IPS-NIHi11 (cell line): ENCODE measurements at places on chromosomes 13 and 19.

GRCh38 chr19:47313754-47314295 is 4.2 kb downstream of the C5AR1 start:
- DNase-seq = no peak

DNA sequence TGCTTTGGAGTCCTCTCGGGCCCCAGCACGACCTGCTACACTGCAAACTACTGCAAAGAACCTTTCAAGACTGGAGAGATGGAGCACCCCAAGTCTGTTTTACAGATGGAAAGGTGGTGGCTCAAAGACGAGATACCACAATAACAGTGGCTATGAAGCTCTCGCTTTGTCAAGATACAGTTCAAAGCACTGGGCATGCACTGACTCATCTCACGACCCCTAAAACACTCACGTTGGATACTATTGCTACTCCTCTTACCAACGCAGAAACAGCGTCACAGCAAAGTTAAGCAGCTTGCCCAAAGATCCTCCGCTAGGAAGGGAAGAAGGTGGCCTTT is 24.0 kb upstream of the LAIR1 start:
- DNase-seq = no peak

GRCh38 chr13:43838909-43839308 is 40.6 kb downstream of the CCDC122 start:
- DNase-seq = no peak

DNA sequence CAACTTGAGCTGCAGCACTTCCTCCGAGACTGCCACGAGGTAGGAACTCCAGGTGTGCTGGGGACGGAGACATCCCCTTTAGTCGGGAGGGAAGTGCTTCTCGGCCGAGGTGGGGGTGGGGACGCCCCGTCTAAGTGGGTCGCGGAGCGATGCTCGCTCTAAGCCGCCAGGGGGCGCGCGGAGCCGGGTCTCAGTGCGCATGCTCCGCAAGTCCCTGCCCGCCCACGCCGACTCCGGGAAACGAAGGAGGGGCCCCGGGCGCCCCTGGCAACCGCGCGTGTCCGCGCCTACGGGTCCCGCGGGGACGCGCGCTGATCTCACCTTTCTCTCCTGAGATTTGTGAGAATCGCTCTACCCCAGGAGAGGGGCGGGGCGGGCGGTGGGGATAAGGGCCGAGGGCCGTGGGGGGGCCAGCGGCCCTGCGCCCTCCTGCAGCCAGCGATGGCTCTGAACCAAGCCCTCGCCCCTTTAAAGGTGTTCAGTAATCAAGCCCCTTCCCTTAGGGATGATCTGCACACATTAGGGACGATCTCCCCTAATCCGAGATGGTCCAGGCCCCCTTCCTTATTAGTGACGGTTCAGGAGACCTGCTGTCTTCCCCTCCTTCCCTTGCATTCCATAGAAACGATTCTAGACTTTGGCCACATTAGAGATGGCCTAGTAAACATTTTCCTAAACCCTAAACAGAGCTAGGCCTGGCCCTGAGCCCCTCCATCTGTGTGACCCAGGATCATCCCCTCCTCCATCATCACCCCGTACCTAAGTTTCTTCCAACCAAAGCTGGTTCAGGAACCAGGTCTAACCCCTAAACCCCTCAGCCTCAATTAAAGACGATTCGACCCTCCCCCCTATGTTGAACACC is 47.3 kb upstream of the SHKBP1 start:
- DNase-seq = peak; percentile 98

DNA sequence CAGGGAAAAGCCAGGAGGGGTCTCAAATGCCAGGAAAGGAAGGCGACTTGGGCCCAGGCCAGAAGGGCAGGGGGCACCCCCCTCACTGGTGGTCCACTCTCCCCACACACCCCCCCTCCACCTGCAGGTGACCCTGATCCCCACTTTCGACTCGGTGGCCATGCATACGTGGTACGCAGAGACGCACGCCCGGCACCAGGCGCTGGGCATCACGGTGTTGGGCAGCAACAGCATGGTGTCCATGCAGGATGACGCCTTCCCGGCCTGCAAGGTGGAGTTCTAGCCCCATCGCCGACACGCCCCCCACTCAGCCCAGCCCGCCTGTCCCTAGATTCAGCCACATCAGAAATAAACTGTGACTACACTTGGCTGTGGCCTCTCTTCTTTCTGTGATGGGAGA is 14.9 kb downstream of the MAP1S start:
- DNase-seq = no peak

- DNase-seq = no peak
These were observed 145.0 kb downstream of the SLITRK6 start for GRCh38 chr13:85654227-85654626.

DNA sequence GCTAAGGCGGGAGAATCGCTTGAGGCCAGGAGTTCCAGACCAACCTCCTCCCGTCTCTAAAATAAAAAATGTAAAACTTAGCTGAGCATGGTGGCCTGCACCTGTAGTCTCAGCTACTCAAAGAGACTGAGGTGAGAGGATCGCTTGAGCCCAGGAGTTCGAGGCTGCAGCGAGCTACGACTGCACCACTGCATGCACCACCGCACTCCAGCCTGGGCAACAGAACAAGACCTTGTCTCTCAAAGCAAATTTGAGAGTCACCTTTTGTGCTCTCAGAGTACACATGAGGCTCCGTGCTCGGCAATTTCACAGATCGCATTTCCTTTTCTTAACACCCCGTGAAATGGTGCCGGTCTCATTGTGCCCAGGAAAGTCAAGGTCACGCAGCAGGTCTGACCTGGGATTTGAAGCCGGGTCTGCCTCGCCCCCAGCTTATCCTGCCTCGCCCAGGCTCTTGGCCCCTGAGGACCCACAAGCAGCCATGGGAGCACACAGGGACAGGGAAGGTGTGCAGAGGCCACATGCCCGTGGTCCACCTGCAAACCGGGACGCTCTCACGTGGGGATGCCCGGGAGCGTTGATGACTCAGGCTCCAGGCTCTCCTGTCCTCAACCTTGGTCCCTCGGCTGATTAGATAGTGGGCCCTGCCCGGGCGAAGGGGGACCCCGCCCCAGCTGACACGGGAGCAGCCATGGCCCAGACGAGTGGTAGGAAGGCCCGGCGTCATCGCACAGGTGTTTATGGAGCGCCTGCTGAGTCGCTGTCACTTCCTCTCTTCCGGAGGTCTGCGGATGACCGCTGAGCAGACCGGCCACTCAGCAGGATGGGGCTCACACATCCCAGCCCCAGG is 1.1 kb upstream of the SMIM24 start:
- DNase-seq = no peak

DNA sequence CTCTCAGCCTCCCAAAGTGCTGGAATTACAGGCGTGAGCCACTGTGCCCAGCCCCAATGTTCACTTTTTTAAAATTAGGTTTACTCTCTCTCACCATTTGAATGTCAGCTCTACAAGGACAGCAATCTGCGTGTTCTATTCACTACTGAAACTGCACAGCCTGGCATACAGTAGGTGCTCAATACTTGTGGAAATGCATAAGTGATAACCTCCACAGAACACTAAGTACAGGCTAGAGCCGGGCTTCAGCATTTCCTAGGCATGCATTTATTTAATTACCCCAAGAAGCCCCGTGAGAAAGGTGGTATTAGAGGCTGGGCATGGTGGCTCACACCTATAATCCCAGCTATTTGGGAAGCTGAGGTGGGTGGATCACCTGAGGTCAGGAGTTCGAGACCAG is 33.1 kb upstream of the TNFAIP8L1 start:
- DNase-seq = no peak

- no peak for DNase-seq
These were observed 15.6 kb upstream of the PROZ start for GRCh38 chr13:113142876-113143275.

GRCh38 chr19:44684892-44685863 is 13.8 kb upstream of the CEACAM16 start:
- DNase-seq = no peak

GRCh38 chr13:111338841-111339240 is 18.4 kb downstream of the TEX29 start:
- DNase-seq = no peak

- no peak for DNase-seq
These were observed 762.1 kb upstream of the ARGLU1 start for GRCh38 chr13:107329991-107330390.

DNA sequence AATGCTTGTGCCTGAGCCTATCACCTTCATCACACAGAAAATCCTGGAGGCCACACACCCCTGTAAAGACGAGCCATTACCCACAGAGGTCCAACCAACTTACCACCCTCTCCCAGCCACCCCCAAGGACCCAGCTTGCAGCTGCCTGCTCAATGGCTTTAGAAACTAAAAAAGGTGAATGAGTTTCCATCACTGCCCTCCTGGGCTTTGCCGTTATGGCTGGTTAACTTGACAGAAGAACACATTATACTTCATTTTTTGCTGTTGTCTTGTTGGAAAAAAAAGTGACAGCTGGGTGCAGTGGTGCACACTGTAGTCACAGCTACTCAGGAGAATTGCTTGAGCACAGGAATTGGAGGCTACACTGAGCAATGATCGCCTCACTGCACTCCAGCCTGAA is 17.4 kb upstream of the FEM1A start:
- DNase-seq = no peak
